Astrocyte of the hippocampus (primary cell): ENCODE measurements at places on chromosomes 5 and 9.

DNA sequence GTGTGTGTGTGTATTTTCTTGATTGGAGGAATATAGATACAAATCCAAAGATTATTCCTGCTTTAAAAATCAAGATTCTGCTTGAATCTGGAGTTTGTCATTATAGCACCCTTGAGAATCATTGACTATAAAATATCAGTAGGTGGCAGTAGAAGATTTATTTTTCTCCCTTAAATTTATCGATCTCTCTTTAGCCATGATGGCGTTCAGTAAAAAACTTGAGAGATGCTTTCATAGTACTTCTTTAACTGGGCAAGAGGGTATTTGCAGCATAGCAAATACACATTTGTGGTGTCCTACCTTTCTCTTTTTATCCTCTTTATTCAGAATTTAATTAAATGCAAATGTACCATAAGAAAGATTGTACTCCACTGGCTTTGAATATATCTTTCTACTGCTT, 307.7 kb downstream of the ADGRV1 start:
- peak; percentile 51 for DNase-seq

DNA sequence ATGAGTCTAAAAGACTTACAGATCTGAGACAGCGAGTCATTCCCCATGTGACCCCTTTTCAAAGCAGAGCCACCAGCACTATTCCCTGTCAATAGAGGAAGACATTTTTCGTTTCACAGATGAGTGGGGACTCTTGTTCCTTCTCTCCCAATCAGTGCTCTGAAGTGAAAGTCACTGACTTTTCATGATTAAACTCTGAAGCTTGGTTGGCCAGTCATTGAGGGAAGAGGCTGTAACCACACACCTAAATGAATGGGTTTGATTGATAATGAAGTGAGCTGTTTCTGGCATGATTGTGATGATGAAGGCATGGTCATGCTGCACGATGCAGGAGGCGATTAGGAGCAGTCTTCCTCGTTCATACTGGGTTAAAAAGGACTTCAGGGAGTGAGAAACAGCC, 171.9 kb downstream of the ZNF462 start:
- no peak for DNase-seq

DNA sequence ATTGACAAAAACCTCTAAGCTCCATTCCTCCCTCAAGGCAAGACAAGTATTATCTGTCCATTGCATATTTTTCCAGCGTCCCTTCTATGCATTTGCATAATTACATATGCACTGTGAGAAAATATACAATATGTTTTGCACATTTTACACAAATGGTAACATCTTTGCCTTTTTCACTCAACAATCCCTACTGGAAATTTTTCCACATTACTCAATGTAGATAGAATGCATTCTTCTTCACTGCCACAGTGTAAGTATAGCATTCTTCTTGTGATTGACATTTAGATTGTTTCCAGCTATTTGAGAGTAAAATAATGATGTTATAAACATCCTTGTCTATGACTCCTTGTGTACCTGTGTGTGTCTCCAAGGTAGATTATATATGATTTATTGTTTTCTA, 205.0 kb downstream of the SLIT3 start:
- DNase-seq: no peak

- no peak for DNase-seq
Observed at GRCh38 chr9:27535701-27536118, 6.1 kb upstream of the MOB3B start.

DNA sequence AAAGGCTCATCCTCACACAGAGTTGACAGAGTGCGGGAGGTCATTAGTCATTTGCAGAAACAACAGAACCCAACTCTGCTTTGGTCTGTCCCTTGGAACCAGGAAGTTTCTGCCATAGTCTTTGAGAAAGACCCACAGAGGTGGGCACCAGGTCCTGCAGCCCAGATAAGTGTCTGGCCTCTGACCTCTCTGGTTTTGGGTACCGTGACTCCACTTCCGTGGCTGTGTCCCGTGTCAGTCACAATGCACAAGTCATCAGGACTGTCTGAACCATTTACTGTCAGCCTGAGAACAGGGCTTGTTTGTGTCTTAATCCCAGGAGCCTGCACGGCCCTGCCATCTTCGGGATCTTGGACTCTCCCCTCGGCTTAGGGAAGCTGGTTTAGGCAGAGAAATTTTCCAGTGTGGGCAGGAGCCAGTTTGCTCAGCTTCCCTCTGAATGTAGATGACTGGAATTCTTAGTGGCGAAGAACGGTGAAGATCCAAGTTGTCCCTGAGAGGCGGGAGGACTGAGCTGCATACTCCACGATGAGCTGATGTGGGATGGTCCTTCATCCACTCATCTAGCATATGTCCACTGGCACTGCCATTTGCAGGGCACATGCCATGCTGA, 11.9 kb downstream of the GSN start:
- DNase-seq: no peak

GRCh38 chr9:1320607-1321195, 270.5 kb downstream of the DMRT2 start:
- DNase-seq: no peak

- DNase-seq: no peak
Observed at GRCh38 chr9:90137801-90138200, 504.8 kb downstream of the DIRAS2 start.

GRCh38 chr5:156391139-156391538, 64.2 kb downstream of the SGCD start:
- DNase-seq: no peak

GRCh38 chr9:134331186-134332025, 5.2 kb downstream of the RXRA start:
- DNase-seq: no peak

GRCh38 chr5:124859556-124860290, 113.3 kb upstream of the ZNF608 start:
- DNase-seq: no peak

DNA sequence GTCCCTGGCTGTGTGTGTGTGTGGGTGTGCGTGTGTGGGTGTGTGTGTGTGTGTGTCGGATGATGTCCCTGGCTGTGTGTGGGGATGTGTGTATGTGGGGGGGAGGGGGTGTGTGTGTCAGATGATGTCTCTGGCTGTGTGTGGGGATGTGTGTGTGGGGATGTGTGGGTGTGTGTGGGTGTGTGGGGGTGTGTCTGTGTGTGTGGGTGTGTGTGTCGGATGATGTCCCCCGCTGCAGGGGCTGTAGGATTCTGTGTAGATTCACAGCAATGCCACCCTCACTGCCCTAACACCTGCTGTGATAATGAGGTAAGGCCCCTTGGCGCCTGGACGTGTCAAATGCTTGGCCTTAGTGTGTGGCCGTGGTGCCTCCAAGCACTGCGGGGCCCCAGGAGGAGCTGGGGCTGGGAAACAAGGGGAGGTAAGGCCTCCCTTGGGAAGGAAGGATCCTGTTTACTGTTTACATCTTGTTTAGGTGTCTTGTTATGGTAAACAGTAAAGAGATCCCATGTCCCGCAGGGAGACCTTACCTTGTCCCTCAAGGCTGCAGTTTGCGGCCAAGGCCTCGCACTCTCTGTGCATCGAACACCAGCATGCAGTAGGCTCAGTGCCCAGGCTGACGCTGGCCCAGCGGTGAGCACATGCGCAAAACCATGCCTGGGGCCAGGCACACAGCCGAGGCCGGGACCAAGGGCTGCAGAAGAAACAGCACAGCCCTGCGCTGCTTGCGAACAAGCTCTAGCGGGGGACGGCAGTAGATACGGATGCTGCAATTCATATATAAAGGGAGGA, 24.1 kb downstream of the AHRR start:
- DNase-seq: no peak

DNA sequence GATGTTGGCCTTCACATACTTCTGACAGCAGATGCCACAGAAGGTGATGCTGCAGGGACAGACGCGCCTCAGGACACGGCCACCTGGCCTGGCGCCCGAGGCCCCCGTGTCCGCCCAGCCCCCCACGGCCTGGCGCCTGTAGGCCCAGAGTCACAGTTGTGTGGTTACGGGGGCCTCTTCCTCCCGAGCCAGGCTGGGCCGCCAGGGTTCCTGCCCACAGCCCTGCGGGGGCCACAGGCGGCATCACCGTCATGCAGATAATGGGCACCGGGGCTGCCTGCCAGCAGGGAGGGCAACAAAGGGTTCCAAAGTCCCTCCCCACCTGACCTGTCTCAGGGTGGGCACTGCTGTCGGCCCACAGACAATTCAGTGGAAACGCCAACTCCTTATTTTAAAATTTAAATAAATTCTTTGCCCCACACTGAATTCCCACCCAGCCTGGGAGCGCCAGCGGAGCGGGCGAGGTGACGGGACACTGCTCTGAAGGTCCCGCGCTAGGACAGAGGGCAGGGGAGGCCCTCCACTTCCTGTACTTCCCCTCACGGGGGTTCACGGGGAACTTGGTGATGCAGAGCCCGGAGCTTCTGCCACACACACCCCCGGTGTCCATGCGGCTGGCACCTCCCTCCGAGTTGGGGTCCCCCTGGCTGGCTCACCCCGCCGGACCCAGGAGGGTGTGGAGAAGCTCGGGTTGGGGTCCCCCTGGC, 40.6 kb downstream of the EXOC3 start:
- no peak for DNase-seq

DNA sequence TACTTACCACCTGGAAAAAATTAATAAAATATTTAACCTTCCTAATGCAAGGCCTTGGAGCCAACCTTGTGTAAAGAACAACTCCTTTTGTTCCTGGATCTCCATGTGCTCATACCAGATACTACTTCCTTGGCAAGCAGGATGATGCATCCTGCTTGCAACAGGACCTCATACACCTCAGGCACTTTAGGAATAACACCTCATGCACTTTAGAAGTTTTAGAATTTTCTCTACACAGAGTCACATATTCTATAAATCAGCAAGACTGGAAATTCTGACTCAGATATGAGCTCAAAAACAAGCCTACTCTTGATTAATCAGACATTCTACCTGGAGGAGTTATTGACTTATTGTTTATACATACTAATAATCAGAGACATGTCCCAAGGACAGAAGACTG, 209.6 kb upstream of the CDH10 start:
- no peak for DNase-seq

GRCh38 chr9:76581731-76582130, 122.7 kb downstream of the GCNT1 start:
- DNase-seq: no peak

DNA sequence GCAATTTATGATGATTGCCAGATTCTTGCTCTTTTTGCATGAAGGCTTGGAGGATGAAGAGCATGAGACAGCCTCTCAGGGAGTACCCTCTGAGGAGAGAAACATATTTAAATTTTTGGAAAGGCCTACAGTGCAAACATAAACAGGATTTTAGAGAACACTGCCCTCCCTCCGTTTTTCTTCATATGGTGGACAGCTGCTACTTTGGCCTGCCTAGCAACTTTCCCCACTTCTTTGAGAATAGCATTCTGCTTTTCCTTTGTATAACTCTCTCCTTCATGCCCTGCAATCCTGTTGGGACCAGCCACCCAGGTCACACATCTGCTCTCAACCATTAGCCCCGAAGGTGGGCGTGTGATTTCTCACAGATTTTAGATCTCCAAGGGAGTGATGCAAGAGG, 20.5 kb upstream of the TXN start:
- DNase-seq: no peak

DNA sequence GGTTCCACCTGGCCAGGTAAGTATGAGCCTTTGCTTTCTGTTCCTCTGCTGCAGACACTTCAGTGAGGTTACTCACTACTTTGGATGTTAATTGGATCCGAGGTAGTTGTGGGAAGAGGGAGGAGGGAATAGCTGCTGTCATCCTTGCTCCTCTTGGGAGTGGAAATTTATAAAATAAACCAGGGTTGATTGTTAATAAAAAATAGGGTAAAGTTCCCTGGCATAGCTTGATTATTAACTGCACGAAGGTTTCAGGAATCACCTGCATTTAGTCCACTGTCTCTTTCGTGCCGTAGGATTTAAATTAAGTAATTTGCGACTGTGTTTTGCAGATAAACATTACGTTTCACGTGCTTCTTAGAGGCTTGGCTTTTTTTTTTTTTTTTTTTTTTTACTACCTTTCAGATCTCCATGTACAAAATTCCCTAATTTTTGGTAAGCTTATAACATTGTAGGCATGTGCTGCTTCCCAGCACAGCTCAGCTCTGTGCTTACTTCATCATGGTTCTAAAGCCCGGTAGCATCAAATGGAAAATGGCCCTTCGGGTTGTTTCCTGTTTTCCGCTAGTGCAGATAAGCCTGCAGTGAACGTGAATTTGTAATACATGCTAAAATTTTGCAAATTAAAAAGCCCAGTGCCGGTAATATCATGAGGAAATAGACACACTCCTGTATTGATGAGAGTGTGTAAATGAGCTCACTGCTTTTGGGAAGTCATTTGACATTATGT, 26.9 kb upstream of the LTC4S start:
- no peak for DNase-seq

GRCh38 chr9:101028346-101029314, at the start of gene PLPPR1:
PLPPR1 (plus strand) TSS chr9:101028727.
- peak; percentile 88 for DNase-seq

GRCh38 chr9:80320480-80320879, 748.7 kb downstream of the TLE4 start:
- DNase-seq: peak; percentile 49

GRCh38 chr9:68750786-68751185, 45.7 kb downstream of the PIP5K1B start:
- DNase-seq: peak; percentile 12

GRCh38 chr5:62152394-62153087, 153.5 kb upstream of the KIF2A start:
- DNase-seq: peak; percentile 4

DNA sequence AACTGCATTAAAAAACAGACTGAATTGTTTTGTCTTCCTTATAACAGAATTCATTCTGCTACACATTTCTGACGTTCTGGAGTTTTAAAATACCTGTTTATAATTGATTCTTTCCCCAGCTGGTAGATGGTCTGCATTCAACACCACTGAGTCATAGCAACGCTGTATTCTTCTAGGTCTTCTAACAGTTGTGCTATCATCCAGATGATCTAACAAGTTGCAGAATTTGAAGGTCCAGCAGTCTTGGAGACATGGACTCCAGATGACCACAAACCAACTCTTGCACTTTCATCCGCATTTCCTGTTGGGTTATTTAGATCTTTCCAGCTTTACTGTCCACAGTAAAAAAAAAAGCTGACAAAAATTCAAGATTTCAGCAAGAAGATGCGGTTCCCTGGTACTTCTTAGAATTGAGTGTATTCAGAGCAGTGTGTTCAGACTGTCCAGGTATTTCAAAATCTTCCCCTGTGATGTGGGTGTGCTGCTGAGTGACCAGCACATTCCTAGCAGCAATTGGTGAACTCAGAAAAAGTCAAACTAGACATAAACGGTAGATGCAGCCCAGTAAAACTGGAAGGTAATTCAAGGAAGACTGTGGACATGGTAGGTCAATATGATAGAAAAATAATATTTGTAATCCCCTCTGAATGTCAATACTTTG, 50.2 kb downstream of the CSNK1A1 start:
- peak; percentile 66 for DNase-seq

DNA sequence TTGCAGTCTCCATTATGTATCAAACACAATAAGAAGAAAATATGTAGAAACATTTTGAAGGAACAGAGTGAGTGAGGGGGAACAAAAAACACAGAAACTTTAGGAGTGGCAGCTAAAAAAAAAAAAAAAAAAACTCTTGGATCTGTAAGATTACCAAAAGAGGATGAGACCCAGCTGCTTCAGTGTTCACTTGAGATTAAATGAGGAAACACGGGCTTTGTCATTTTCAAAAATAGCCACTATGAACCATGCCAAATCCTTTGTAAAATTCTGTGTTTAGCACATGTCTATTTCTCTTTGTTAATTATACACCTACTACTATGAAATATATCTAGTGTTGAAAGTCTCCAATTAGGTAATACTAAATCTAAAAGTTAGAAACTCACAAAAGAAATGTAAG, 485.9 kb downstream of the EFNA5 start:
- no peak for DNase-seq

- DNase-seq: peak; percentile 85
Observed at GRCh38 chr5:96601715-96602244, 60.4 kb upstream of the CAST start.
